ENCODE measurements at places on chromosomes 7 and 10.

- DNase-seq, result no peak
Observed at GRCh38 chr10:21260506-21261149, 264.9 kb downstream of the SKIDA1 start.

GRCh38 chr10:124593431-124593985 lies 131.9 kb downstream of the LHPP start:
- no peak for DNase-seq

DNA sequence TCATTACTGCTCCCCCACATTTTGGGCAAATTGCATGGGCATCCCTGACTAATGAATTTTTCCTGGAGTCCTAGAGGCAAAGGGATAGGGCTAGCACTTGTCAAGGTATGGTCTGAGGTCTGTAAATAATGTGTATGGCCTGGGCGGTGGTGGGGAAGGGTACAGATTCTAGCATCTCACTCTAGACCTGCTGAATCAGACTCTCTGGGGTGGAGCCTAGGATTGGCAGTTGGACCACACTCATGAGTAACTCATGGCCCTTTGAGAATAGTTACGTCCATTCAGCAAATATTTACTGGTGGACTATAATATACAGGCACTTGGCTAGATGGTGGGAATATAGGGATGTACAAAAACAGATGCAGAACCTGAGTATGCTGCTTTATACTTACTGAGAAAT lies 118.0 kb downstream of the CELF2 start:
- DNase-seq, result no peak

DNA sequence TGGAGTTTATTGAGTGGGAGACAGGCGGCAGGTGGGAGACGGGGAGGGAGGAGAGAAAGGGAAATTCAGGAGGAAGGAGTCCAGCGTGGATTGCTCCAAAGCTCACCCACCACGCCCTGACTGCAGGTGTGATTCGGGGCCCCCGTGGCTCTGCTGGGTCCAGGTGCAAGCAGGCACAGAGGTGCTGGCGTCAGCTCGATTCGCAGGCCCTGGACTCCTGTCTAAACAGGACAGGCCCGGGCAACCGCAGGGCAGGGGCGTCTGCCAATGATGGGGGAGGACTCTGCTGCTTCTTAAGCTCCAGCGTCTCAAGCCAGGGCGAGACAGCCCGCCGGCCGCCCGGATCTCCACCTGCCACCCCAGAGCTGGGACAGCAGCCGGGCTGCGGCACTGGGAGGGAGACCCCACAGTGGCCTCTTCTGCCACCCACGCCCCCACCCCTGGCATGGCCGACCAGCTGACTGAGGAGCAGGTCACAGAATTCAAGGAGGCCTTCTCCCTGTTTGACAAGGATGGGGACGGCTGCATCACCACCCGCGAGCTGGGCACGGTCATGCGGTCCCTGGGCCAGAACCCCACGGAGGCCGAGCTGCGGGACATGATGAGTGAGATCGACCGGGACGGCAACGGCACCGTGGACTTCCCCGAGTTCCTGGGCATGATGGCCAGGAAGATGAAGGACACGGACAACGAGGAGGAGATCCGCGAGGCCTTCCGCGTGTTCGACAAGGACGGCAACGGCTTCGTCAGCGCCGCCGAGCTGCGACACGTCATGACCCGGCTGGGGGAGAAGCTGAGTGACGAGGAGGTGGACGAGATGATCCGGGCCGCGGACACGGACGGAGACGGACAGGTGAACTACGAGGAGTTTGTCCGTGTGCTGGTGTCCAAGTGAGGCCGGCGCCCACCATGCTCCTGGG lies at the start of gene CALML3:
Gene CALML3 (plus strand): TSS at position 321 of the 920 bp plus-strand sequence. CDS start 125 bp downstream, at position 446.
- peak; percentile 86 for DNase-seq

- DNase-seq, result no peak
Observed at GRCh38 chr7:137519181-137519691, 175.7 kb upstream of the PTN start.

DNA sequence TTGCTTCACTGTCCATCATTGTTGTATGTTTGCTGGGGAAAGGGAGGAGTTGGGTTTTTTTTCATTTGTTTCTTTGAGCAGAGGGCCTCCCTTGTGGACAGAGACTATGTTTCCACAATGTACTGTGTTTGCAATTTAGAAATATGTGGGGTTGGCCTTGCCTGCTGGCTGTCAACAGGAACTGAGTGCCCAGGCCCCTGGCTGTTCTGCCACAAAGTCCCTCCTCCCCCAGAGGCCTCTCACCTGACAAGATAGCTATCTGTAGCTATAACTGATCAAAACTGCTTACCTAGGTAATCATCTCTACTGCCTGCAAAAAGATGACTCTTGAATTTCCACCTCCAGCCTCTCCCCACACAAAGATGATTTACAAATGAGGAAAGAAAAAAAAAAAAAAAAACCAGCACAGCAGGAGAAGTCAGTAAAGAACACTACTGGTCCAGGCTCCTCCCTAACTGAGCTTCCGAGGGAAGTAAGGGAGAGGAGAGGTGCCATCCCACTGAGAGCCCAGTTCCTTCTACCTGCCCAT lies 121.8 kb downstream of the SGMS1 start:
- no peak for DNase-seq

DNA sequence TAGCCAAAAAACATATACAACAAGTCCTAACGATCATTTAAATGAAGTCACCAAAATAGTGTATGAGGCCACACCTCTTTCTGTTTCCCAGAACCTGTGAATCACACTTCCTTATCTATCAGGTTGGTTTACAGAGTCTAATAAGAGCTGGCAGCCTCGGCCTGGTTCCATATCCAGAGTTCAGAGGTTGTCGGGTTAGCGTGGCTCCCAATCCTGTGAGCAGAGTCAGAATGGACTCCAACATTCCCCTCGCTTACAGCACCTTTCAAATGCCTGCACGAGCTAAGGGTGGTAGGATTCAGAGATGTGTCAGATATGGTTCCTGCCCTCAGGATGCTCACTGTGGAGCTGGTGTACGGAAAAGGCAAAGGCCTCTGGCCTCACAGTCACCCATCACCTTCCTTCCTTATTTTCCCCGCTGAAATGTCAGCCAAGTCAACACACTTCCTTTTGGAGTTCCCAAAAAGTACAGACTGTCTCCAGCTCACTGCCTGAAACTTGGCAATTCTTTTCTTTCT lies 6.0 kb downstream of the IL15RA start:
- DNase-seq, result peak; percentile 68

- DNase-seq, result no peak
Observed at GRCh38 chr10:68871731-68872342, 29.3 kb upstream of the DDX50 start.

DNA sequence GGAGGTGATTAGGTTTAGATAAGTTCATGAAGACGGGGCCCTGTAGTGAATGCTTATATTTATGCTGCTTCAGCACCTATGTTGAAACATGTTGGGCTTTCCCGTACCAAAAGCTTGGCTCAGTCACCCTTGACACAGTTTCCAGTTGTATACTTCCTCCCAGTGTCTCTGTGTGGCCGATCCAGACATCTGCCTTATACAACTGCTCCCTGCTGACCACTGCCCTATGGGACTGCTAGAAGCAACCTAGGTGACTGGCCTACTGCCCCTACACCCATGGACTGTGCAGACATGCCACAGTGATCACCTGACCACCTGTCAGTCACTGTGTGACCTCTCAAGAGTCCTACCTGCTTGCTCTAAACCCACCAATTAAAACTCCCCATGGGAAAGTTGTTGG lies 22.6 kb upstream of the TSPAN13 start:
- no peak for DNase-seq

- DNase-seq, result no peak
Observed at GRCh38 chr10:53808677-53809372, 992.2 kb downstream of the PCDH15 start.

DNA sequence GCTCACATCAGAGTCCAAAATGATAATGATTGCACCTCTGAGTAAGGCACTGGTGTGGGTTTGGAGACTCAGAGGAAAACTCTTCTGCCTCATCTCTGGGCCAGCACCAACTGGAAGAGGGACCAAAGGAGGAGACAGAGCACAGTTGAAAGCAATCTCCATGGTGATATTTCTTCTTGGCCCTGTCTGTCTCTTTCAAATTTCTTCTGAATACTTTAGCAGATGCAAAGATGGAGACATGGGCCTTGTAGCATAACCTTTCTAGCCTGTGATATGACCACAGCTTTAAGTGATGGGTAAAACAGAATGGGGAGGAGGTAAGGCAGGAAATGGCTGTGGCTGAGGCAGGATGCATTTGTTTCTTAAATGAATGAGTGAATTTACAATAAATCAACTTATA lies 12.2 kb upstream of the GIMAP7 start:
- no peak for DNase-seq

DNA sequence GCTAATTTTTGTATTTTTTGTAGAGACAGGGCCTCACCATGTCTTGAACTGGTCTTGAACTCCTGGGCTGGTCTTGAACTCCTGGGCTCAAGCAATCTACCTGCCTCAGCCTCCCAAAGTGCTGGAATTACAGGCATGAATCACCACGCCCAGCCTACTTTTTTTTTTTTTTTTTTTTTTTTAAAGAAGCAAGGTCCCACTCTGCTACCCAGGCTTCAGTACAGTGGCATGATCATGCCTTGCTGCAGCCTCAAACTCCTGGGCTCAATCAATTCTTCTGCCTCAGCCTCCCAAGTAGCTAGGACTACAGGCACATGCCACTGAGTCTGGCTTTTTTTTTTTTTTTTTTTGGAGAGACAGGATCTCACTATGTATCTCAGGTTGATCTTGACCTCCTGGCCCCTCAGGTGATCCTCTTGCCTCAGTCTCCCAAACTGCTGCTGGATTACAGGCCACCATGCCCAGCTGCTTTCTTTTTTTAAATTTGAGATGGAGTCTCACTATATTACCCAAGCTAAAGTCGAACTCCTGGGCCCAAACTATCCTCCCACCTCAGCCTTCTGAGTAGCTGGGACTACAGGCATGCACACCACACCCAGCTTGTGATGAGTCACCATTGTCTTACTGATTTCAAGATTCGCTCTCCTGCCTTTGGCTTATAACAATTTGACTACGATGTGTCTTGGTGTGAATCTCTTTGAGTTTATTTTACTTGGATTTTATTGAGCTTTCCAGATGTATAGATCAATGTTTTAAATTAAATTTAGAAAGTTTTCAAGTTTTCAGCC lies 9.0 kb downstream of the RPEL1 start:
- no peak for DNase-seq

DNA sequence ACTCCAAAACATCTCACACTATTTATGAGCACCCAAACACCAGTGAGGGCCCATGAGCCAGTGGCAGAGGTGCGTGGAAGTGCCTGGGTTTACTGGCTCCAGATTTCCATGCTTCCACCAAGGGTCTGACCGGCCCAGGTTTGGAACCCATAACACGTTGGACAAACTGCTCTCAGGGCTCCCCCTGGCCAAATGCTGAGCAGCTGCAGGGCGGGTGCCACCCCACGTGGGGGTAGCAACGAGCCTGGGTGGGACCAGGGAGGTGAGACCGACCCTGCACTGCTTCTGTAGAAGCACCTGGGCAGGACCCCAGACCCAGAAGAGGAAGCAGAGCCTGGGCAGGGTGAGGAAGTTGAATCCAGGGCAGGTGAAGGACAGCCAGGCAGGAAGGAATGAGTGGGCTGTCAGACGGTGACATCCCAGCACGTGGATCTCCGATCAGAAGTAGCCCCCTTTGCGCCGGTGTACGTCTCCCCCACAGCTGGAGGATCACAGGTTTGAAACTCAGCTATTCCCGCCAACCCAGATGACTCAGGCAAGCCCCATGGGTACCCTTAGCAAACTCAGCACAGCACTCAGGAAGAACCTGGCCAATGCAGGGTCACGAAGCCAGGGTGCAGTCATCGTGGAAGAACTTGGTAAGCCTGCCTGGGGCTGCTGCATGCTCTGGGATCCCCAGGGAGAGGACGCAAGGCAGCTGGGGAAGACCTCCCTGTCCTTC lies 100.4 kb upstream of the DDC start:
- DNase-seq, result no peak

- no peak for DNase-seq
Observed at GRCh38 chr10:73015779-73016178, 61.2 kb upstream of the PLA2G12B start.

DNA sequence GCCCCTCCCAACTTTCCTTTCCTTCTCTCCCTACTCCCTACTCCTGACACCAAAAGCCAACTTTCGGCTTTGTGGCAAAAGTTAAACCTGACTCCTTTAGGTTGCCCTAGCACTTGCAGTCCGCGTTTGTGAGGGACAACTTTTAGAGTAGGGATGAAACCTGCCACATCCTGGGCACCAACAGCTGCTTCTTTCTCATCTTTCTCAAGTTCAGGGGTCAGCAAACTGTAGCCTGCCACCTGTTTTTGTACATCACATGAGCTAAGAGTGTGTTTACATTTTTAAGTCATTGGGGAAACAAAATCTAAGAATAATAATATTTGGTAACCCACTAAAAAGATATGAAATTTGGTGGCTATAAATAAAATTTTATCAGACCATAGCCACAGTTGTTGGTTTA lies 660.6 kb downstream of the KCNMA1 start:
- DNase-seq, result no peak

GRCh38 chr10:11325817-11326216 lies 285.6 kb downstream of the USP6NL start:
- no peak for DNase-seq

DNA sequence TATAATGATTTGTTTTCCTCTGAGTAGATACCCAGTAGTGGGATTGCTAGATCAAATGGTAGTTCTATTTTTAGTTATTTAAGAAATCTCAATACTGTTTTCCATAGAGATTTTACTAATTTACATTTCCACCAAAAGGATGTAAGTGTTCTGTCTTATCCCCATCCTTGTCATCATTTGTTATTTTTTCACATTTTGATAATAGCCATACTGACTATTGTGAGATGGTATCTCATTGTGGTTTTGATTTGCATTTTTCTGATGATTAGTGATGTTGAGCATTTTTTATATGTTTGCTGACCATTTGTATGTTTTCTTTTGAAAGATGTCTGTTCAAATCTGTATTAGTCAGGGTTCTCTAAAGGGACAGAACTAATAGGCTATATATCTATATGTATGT lies 160.0 kb upstream of the TMEM229A start:
- DNase-seq, result no peak

DNA sequence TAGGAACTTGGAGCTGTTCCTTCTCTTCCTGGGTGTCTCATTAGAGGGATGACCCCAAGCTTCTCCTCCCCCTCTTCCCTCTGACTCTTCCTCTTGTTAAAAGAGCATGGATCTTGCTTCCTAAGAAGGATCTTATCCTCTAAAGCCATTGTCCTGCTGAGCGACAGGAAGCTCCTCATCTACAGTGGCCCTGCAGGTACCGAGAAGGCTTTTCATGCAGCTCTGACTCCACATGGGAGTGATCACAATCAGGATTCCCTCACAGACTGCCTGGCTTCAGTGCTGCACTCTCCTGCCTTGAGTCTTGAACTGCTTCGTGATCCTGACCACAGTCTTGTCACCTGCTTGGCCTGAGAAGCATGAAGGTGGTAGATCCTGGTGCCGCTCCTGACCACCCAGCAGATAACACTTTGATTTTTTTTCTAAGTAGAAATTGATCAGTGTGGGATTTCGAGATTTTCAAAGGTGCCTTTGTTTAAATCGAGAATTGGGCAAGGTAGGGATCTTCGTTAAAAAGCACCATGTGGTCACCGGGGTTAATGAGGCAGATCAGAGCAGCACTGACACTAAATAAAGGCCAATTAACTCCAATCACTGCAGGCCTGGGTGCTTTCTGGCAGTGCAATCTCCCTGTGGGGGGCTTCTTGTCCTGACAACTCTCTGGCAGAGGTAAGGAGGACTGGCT lies 376.4 kb downstream of the NRG3 start:
- no peak for DNase-seq
